ENCODE measurements at places on chromosomes 11 and 22.

DNA sequence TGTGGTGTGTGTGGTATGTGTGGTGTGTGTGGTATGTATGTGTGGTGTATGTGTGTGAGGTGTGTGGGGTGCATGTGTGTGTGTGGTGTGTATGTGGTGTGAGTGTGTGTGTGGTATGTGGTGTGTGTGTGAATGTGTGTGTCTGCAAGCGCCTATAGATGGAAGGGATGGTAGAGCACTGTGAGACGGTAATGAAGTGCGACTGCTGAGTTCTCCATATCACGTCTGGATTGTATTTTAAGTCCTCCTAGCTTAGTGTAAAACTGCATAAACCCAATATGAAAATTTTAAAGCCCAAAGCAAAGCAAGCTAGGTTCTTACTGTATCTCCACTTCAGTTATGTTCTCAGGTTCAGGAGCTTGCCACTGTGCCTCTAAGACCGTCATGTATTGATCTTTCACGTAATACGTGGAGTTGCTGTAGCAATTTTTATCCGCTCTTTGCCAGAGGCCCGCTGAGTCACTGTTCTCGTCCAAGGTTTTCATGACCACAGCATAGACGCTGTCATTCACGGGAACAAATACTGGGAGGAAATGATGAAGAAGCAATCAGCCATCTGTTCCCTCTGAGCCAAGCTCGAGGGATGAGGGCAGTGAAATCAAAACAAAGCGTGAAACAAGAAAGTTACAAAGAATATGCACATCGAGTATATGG, 5.5 kb downstream of the PLET1 start:
- DNase-seq = no peak

GRCh38 chr22:17103351-17103750, 17.8 kb downstream of the TMEM121B start:
- DNase-seq = no peak

- DNase-seq = peak; percentile 75
Measured at GRCh38 chr22:39634530-39635405, 64.2 kb downstream of the CACNA1I start.

DNA sequence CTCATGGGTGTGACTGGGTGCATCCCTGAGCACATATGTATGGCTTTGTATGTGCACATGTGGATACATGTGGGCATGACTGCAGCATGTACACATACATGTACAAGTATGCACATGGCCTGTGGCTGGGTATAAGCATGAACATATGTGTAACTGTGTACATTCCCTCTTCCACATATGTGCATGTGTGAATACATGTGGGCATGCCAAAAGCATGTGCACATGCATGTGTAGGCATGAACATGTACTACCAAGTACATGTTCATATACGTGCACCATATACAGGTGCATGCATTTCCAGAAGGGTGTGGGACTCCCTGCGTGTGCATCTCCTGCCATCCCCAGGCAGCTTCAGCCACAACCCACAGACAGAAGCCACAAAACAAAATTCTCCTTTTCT, 208.2 kb downstream of the MN1 start:
- DNase-seq = no peak

GRCh38 chr22:46149512-46150033, 753 bp upstream of the PPARA start:
- DNase-seq = peak; percentile 8

GRCh38 chr22:47055073-47055355, 292.6 kb downstream of the TBC1D22A start:
- DNase-seq = no peak

DNA sequence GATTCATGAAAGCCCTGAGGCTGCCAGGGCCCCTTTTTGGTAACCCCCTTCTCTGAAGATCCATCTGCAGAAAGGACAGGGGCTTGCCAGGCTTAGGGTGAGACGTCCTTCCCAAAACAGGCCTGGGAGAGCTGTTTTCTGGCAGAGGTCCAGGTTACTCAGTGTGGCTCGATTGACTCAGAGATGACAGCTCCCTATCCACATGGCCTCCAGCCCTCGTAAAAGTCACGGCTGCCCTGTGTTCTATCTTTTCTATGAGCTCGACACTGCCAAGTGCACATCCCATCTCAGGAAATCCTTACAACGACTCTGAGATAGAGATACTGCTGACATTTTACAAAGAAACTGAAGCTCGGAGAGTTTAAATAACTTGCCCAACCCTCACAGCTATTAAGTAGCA, 20.4 kb downstream of the ADAMTS8 start:
- no peak for DNase-seq

GRCh38 chr11:2319791-2320472, 18.1 kb downstream of the TSPAN32 start:
- DNase-seq = no peak

- no peak for DNase-seq
Measured at GRCh38 chr11:115368616-115369015, 135.6 kb downstream of the CADM1 start.

DNA sequence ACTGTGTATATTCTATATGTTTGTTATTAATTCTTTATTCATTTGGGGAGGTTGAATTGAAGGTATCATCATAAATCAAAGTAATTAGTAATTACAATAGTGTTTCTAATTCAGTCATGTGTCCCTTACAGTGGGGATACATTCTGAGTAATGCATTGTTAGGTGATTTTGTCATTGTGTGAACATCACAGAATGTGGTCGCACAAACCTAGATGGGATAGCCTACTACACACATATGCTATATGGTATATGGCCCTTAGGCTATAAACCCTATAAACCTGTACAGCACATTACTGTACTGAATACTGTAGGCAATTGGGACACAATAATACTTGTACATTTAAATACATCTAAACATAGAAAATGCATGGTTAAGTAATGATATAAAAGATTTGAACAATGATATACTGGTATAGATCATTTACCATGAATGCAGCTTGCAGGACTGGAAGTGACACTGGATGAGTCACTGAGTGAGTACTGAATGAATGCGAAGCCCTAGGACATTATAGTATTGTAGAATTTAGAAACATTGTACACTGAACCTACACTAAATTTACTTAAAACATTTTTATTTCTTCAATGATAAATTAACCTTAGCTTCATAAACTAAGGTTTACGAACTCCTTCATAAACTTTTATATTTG, 936.2 kb upstream of the CHORDC1 start:
- no peak for DNase-seq

DNA sequence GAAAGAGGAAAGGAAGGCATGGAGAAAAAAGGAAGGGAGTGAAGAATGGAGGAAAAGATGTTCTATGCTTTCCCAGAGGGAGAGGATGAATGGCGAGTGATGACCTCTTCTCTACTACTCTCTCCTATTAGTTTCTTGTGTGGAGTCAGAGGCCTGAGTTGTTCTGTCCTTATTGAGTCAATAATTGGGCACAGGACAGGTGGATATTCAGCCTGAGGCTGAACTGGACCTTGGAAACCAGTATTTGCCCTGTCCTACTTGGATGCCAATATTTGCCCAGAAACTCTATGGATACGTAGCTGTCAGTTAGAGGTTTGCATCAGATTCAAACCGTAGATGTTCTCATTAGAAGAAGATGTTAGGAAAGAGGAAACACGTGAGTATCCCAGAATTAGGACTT, 17.6 kb upstream of the SWAP70 start:
- no peak for DNase-seq

DNA sequence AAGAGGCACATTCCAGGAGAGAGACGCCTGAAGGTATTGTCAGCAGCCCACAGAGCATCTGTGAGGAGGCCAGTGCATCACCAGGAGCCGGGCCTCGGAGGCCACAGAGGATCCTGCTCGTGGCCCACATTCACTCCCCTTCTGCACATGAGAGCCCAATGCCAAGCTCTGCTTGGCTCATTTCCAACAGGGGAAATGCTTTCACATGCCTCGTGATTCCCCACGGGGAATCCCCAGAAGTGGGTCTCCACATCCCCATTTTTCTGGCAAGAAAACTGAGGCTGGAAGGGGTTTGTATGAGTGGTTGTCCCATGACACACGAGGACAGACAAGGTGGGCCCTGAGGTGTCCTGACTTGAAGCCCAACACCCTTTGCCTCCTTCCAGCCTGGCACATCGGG, 34.4 kb downstream of the TP53I11 start:
- no peak for DNase-seq

GRCh38 chr22:23564276-23564675, 15.8 kb downstream of the IGLL1 start:
- no peak for DNase-seq

DNA sequence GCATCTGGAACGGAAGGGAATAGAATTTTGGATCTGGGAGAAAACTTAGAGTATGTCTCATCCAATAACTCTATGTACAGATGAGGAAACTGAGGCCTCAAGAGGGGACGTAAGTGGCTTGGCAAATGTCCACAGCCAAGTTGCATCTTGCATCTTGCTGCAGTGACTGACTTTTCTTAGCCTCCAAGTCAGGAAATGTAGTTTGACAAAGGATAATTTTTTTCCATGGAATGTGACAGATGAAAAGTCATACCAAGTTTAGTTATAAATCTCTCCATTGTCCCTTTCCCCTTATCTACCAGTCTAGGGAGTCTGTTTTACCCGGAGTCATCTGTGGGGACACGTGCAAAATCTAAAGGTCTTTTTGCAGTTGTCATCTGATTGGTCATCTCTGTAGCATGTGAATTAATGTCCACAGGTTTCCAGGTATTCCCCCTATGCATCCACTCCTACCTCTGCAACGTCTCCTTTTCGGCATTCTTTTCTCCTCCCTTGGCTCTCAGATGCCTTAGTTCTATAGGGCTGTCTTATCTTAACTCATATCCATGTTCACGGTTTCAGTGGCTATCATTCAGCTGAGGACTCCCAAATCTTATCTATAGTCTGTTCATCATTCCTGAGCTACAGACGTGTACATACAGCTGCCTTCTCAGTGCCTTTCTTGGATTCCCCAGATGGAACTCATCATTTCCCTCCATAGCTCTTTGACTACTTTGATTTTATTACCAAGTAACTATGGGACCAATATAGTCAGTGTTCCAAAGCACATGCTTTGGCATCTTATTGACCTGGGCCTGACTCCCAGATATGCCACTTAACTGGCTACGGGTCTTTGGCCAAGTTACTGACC, 139.5 kb upstream of the TIMP3 start:
- no peak for DNase-seq

DNA sequence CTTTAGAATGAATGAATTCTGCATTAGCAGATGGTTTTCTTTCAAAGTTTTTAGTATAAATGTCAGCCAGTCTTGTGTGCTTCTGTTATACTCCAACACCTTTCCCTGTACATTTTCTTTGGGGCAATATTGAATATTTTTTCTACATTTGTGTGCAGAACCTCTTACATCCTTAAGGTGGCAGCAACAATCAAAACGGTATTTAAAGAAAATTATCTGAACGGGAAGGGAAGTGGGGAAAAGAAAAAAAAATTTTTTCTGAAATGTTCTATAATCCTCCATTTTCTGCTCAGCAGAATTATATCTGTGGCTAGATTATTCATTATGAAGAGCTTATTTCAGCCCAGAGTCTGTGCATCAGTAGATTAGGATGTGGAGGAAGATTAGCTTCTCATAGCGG, 347.3 kb upstream of the RAG2 start:
- peak; percentile 4 for DNase-seq

- DNase-seq = no peak
Measured at GRCh38 chr22:45444168-45444567, 30.7 kb downstream of the RIBC2 start.

- DNase-seq = no peak
Measured at GRCh38 chr11:61547246-61547645, 33.6 kb downstream of the SYT7 start.

GRCh38 chr22:32430352-32430751, 18.3 kb upstream of the RTCB start:
- DNase-seq = no peak

GRCh38 chr11:65592858-65593517, 2.6 kb downstream of the KCNK7 start:
- no peak for DNase-seq

GRCh38 chr11:83914995-83915394, 628.8 kb upstream of the CCDC90B start:
- no peak for DNase-seq

GRCh38 chr11:15622231-15622890, 507.6 kb downstream of the INSC start:
- DNase-seq = no peak

DNA sequence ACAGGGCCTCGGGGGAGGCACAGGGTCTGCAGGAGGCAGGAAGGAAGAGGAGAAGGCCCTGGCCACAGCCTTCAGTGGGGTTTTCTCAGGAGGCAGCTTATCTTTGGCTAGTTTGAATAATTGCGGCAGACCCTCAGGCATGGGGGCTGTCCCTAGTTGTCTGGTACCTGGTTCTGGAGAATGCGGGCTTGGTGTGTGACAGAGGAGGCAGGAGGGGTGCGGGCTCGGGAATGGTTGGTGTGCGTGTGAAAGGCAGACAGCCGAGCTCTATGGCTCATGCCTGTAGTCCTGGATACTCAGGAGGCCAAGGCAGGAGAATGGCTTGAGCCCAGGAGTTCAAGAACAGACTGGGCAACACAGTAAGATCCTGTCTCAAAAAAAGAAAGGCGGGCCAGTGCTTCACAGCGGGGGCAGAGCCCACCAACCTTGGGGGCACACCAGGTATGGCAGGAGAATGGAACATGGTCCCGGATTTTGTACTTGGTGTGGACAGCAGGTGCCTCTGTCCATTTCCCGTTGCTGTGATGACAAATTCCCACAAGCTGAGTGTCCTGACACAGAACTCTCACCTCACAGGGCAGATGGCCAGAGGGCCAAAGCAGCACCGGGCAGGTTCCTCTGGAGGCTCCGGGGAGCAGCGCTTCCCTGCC, 640.6 kb downstream of the TBC1D22A start:
- no peak for DNase-seq

DNA sequence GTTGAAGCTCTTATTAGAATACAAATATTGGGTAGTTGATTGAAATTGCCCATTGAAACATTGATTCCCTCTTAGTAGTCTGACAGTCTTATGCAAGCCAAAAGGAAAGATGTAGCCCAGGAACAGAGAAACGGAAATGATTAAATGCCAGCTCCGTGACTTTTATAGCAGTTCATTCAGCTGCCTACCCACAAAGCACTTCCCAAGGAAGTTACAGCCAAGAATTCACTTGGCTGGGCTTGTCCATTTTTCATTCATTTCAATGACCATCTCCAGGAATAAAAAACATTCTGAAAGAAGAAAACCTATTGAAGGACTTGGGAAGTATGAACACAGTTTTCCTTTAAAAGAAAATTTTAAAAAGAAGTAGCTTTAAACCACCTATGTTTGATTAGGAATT, 62.0 kb downstream of the NCAM1 start:
- DNase-seq = no peak

DNA sequence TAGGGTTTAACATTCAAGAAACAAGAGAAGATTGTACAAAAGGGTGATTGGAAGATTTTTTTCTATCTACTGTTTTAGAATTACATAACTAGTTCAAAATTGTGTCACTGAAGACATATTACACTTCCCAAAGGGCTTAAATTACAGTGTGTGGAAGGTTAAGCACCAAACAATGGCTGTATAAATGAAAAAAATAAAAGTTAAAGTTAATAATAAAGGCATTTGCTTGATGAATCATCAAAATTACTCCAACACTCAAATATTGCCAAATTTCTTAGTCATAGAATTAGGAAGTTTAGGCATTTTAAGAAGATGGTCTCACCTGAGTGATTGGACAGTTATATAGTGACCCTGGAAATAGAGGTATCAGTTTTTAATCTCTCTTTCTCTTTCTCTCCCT, 227.6 kb upstream of the CARD18 start:
- no peak for DNase-seq
